NCI-H1436 (cell line): ENCODE measurements at places on chromosomes 12 and 14.

- DNase-seq: no peak
These were observed 120.0 kb upstream of the SLC38A2 start for GRCh38 chr12:46492471-46493085.

GRCh38 chr12:52274521-52275120, at the start of gene KRT86:
Gene KRT86 (plus strand): TSS chr12:52274645. CDS start chr12:52301917, 27,272 bp downstream.
- DNase-seq: no peak

- no peak for DNase-seq
These were observed 25.6 kb downstream of the SYNE3 start for GRCh38 chr14:95490727-95491451.

- no peak for DNase-seq
These were observed 142.5 kb upstream of the C14orf180 start for GRCh38 chr14:104436741-104437701.

- no peak for DNase-seq
These were observed 2.1 kb downstream of the MAPK1IP1L start for GRCh38 chr14:55053500-55053899.

DNA sequence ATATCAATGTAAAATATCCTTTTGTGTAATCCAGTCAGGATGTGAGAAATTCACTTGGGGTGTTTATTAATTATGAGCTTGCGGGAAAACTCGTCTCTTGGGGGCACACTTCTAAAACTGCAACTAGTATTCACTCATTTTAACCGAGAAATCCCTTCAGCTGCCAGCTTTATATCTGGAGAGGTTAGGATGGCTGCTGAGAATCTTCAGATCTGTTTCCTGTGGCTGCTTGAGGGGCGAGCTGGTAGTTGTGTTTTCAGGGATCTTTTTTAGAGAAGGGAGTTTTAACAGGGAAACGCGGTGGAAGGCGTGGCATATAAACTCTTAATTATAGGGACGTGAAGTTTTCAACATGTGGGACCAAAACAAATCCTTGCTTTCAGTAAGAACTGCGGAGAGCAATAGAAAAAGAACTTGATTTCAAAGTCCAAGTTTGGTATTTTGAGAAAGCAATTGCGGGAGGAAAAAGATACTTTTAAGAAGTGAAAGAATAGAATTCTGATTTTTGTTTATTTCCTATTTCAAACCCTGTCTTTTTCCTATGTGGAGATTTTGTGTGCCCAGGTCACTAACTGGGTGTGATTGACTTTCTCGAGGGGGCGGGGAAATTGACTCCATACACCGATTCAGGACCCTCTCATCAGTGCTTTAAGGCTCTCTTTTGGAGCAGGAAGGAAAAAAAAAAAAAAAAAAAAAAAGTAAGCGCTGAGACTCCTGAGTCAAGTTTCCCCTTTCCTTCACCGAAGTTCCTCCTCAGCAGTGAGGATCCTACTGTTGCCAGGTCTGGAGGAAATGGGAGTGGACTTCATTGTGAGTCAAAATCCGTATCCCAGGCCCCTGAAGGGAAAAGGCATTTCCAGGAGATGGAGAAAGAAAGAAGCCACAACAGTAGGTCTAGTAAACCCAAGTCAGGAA, 1.1 kb downstream of the PPFIBP1 start:
- DNase-seq: no peak

GRCh38 chr12:93979189-93979588, 169.2 kb upstream of the PLXNC1 start:
- no peak for DNase-seq

- no peak for DNase-seq
These were observed 1562.4 kb downstream of the AACS start for GRCh38 chr12:126627596-126627995.

GRCh38 chr12:76976777-76977382, 88.5 kb downstream of the E2F7 start:
- DNase-seq: no peak

- no peak for DNase-seq
These were observed 45.0 kb downstream of the LRTM2 start for GRCh38 chr12:1865284-1865866.

DNA sequence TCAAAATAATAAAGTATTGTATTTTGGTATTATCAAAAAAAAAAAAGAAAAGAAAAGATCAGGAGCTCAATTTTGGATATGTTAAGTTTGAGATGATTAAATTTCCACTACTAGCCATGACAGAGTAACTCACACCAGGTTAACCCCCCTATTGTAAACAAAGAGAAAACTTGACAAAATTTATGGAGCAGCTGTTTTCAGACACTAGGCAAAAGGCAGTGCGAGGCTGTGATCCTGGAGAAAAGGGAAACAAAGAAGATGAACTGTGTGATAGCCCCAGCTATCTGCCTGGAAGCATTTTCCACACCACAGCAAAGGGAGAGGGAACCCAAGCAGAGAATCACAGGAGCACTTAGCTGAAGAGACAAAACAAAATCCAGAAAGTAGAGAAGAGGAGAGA, 145.0 kb downstream of the KIF21A start:
- no peak for DNase-seq

GRCh38 chr12:68863109-68863770, 55.3 kb downstream of the MDM2 start:
- no peak for DNase-seq

GRCh38 chr14:42965512-42965911, 1358.8 kb downstream of the LRFN5 start:
- no peak for DNase-seq

- no peak for DNase-seq
These were observed 195.6 kb upstream of the KRR1 start for GRCh38 chr12:75706786-75707605.

DNA sequence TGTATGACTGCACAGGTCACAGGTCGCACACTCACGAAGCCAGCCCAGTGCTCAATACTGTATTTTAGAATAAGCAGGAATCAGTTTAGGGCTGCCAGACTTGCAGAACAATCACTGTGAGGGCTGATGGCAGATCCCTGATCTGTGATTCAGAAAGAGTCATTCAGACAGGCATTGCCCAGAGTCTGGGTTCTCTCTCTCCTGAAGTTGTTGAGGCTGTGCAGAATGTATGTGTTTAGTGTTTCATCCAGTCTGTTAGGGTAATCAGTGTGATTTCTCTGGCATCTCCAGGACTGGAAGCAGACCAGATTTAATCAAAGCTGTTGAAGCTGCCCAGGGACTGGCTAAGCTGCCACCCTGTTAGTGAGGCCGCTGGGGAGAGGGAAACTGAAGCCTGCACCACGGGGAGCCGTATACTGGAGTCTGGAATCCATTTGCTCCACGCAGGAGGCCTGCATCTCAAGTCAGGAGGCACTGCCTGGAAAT, 69.3 kb downstream of the ETV6 start:
- DNase-seq: no peak

GRCh38 chr14:77302926-77303325, 17.8 kb downstream of the POMT2 start:
- no peak for DNase-seq
